Foreskin fibroblast (primary cell): ENCODE measurements at places on chromosomes 7 and 10.
A peak's percentile ranks its signal among the peaks of the same experiment; 100 is the strongest.

- no peak for DNase-seq
Measured at GRCh38 chr10:128268015-128268722, 141.9 kb upstream of the MKI67 start.

- DNase-seq = no peak
Measured at GRCh38 chr7:7323352-7323751, 141.0 kb downstream of the C1GALT1 start.

DNA sequence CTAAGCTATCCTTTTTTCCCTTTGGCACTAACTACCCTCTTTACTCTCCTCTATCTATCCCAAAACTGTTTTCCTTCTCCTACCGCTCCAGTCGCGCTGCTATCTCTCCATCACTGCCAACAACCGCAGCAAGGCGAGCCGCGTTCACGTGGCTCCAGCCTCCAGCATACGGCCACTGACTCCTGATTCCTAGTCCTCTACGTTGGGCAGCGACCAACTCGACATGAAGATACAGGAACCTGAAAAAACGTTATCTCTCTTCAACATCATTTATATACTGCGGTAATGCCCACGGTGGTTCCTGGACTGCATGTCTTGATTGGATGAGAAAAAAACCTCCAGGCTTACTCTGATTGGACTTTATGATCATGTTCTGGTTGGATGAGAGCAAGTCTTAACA, 129.5 kb downstream of the ZNF716 start:
- no peak for DNase-seq

GRCh38 chr7:20438694-20439376, 108.1 kb downstream of the ITGB8 start:
- no peak for DNase-seq

DNA sequence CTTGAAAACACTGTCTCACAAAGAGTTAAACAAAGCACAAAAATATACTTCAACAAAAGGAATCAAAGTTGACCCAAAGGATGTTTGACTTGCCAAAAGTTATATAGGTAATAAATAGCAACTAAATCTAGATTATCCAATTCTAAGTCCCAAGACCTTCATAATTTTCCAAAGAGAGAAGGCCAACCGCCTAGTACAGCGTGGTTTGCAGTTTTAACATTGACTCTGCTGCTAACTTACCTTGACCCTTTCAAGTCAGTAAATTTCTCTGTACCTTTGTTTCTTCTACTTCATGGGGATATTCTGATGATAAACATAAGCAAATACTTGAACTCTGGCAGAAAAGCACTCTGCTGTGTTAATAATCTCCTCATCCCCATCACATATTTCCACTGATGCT, 1.9 kb upstream of the GPR22 start:
- no peak for DNase-seq

DNA sequence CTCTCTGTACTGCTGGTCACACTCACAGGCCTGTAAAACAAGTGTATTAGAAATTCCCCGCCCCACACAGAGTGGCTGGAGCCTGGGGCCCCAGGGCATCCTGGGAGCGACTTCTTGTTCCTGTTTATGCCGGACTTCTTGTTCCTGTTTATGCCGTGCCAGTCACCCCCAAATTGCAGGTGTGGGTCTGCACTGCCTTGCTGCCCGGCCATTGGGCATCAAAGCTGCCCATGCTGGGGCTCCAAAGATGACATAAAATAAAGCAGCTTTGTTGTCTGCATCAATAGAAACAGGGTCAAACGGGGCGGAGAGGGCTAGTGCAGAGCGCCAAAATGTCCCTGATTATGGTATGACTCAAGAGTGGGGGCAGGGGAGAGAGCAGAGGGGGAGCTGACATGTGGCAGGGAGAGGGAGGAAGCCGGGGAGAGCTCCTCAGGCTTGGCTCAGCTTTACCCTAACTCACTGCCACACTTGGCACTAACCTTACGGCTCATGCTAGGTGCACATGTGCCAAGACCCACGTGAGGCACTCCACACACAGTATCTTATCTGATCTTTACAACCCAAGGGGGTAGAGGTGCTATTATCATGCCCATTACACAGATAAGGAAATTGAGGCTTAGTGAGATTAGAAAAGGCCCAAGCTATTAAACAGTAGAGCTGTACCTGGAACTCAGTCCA, 98.4 kb downstream of the PIP4K2A start:
- DNase-seq = no peak

GRCh38 chr10:72013202-72013945, 49.2 kb downstream of the CHST3 start:
- no peak for DNase-seq

- DNase-seq = no peak
Measured at GRCh38 chr10:106996510-106996909, 168.0 kb downstream of the SORCS1 start.

DNA sequence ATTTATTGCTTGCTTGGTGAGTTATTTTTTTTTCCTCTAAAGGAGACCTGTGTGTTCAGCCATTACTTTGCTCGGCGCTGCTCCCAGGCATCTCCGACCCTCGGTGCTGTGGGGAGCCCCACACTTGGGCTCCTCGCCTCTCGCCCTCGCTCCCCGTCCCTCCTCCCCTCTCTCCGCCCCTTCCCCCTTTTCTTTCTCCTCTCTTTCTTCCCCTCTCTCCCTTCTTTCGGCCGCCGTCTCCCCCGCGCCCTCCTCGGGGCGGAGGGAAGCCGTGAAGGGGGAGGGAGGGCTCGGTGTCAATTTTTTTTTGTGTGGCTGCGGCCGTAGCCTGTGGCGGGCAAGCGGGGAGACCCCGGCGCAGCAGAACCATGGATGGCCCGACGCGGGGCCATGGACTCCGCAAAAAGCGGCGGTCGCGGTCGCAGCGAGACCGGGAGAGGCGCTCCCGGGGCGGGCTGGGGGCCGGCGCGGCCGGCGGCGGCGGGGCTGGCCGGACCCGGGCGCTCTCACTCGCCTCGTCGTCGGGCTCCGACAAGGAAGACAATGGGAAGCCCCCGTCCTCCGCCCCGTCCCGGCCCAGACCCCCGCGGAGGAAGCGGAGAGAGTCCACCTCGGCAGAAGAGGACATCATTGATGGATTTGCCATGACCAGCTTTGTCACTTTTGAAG, 1.1 kb downstream of the AUTS2 start:
- peak; percentile 10 for DNase-seq

- no peak for DNase-seq
Measured at GRCh38 chr7:105697753-105698152, 116.5 kb upstream of the EFCAB10 start.

GRCh38 chr10:130202984-130203621, 66.9 kb downstream of the GLRX3 start:
- DNase-seq = no peak

- no peak for DNase-seq
Measured at GRCh38 chr10:34320265-34320664, 494.8 kb downstream of the PARD3 start.

- DNase-seq = peak; percentile 79
Measured at GRCh38 chr10:119441151-119441821, 101.2 kb downstream of the RGS10 start.

DNA sequence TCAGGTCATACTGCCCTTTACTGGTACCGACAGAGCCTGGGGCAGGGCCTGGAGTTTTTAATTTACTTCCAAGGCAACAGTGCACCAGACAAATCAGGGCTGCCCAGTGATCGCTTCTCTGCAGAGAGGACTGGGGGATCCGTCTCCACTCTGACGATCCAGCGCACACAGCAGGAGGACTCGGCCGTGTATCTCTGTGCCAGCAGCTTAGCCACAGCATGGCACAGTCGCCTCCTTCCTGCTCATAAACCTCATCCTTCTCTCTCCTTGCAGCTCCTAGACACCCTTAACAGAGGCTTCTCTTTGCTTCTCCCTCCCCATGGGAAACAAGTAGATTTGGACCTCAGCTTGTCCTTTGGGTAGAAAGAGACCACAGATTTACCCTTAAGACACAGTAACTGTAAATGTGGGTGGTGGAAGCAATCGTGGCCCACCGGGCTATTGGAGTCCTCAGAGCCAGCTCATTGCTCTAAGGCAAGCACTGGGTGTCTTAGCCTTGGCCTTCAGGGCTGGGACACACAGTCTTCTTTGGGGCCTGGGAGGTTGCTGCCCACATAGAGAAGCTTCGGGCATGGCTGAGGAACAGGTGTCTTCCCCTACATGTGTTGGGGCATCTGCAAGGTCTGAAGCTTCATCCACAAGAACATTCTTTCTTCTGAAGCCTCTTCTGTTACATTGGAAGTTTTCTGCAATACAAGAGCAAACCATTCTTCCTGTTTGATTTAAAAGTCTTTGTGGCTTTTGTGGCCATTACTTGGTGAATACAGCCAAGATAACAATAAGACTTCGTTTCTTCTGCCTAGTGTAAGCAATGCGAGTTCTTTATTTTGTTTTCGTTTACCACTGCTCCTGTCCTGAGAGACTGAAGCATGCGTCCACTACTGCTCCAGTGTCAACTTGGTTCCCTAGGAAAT, 95.5 kb upstream of the PRSS58 start:
- no peak for DNase-seq

DNA sequence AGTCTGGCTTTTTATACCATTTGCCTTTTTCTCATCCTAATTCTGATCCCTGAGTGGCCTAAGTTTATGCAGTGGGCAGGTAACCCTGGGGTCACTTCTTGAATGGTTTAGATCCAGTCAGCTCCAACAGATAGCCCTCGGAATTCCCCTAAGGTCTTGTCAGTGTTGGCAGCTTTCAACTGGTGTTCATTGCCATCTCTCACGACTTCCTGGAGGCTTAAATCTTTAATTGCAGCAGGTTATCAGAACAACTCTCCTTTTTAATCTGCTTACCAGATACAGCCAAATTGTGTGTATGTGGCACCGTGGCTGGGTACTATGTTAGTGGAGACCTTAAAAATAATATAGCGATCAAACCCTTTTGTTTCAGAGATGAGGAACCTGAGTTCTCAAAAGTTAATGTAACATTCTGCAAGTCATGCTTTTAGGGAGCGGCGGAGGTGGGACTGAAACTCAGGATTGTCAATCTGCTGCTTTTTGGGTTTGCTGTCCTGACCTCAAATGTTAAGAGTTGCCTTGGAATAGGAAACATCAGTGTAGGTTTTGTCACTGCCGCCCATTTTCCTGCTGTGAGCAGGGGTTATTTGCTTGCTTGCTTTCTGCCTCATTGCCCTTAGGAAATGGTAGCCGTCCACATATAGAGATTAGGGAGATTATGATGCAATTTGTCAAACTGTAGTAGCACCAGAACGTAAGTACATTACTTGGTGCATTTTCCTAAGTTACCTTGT, 818 bp downstream of the DLD start:
- no peak for DNase-seq

GRCh38 chr10:43355749-43356371, 15.6 kb upstream of the FXYD4 start:
- no peak for DNase-seq

GRCh38 chr7:4119848-4120247, 562.2 kb upstream of the FOXK1 start:
- DNase-seq = no peak

GRCh38 chr10:60937022-60937421, 7.0 kb downstream of the RHOBTB1 start:
- no peak for DNase-seq

DNA sequence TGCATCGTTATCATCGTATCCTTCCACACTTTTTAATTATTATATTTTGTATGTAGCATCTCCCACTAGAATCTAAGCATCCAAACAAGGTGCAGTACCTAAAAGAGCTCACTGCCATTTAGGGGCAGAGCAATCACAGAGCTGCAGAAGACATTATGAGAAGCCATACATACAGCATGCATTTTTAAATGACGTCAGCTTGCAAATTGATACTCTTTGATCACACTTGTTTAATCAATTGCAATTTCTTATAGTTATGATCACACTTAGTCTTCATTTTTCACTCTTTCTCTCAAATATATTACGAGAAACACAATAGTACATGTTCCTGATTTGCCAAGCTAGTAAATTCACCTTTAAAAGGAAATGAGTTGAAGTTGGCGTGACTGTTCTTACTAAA, 753.3 kb upstream of the LRRN3 start:
- no peak for DNase-seq

DNA sequence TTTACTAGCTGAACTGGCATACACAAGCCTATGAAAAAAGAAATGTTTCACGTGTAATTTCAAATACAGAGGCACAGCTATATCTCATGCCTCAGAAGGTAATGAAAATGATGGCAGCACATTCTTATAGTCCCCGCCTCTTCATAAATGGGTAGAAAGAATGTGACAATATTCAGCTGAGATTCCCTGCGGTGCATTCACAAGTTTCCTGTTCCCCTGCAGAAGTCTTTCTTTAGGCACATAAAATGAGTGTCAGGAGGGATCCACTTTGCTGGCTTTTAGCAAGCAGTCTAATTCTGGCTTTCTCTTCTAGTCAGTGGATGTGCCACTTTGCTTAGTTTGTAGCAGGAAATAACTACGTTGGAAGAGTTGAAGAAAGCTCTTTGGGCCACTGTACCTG, 56.1 kb downstream of the DGKB start:
- no peak for DNase-seq

DNA sequence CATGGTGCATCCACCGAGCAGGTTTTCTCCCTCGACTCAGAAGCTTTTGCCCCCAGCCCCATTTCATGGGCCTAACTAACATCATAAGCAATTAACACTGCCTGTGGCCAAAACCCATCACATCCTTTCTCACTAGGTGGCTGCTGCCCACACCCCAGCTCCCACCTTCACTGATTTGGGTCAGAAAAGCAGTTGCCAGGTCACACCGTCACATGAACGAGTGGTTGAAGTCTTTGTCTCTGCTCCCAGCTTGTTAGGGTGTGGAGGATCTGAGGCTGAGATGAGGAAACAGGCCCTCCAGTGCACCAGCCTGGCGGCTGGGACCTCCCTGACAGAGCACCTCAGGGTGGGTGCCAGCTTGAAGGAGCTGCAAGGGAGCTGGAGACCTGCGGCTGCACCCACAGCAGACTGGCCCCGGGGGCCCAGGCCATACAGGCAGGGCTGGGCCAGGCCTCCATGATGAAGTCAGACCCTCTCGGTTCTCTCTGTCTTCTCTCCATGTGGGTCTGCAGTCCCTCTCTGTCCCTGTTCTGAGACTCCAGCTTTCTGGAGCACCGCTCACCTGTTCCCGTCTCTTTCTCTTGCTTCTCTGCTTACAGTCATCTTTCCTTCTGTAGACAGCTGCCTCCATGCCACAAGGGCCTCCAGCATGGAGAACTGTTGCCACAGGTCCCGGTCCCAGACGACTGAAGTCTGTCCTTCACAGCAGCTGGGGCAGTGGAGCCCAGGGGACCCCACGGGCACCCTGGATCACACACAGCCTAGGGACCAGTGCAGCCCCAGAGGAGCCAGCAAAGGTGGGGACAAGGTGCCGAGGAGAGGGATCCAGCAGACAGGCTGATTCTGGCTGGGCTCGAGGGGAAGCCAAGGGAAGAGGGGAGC, 13.8 kb upstream of the INPP5A start:
- DNase-seq = no peak

DNA sequence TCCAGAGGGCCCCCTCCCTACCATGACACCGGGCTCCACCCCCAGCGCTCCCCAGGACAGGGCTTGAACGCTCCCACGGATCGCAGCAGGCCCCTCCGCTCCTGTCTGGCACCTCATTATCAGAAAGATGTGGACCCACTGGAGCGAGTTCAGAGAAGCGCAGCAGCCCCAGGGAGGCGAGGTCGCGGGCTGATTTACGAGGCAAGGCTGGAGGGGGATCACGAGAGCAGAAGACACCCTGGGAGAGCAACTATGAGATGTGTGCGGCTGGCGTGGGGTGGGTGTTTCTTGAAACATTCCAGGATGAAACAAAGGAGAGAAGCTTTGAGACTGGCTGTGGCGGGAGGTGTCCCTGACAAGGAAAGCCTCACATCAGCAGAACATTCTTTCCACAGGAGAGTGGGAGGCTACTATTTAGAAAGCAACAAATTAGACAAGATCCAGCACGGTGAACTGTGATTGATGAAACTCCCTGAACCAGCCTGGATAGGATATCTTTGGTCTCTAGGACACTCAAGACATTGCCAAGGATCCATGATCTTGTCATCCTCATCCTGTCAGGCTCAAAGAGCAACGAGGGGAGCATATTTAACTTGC, 66.0 kb downstream of the JCAD start:
- DNase-seq = no peak

GRCh38 chr10:119431773-119432135, 110.8 kb downstream of the RGS10 start:
- no peak for DNase-seq
